ENCODE measurements at places on chromosomes 4 and X. TPM values are rescaled to one million over a fixed set of nuclear protein-coding genes. Genes with fewer than 3 reads are reported as not detected.
A peak's percentile ranks its signal among the peaks of the same experiment; 100 is the strongest.

DNA sequence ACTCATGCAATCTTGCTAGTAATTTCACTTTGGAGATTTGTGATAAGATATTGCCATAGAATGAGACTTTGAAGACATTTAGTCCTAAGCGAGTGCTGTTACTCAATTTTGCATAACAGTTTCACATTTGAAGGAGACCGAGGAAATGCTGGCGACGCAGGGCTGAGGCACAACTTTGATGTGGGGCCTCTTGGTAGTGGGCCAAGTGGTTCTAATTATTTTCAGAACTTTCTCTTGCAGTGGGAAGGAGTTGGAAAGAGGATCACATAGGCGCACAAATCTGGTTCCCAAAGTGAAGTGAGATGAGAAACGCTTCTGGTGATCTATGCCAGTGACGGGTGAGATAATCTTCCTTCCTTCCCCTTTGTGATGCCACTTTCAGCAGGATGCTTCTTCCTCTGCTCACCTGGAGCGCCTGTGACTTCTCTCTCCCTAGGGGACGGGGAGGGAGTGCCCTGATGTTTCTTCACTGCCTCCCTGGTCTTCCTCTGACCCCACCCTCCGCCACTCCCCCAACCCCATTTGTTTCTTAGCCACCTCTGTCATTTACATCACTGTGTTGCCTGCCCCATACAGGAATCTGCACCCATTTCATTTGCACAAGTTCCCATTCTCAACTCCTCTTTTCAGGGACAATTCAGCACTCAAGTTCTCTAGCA lies 138.9 kb upstream of the MID1 start:
- DNase-seq, result peak; percentile 29

DNA sequence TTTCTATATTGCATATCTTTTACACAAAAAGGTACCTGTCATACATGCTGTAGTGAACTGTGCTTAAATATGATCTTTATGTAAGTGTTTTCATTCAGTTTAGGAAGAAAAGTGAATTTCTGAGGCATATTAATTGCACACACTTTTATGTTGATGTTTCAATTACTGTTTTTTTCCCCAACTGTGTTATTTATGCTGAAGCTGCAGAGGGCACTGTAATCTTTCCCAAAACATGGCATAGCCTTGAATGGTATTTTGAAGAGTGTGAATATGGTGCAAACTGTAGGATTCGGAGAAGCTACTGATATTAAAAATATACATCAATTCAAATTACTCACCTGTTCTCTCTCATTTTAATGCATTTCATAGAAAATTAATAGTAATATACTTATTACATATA lies 6.0 kb upstream of the CENPE start:
- peak; percentile 5 for DNase-seq

- no peak for DNase-seq
These were observed 27.8 kb downstream of the NAA11 start for GRCh38 chr4:79298027-79298426.

DNA sequence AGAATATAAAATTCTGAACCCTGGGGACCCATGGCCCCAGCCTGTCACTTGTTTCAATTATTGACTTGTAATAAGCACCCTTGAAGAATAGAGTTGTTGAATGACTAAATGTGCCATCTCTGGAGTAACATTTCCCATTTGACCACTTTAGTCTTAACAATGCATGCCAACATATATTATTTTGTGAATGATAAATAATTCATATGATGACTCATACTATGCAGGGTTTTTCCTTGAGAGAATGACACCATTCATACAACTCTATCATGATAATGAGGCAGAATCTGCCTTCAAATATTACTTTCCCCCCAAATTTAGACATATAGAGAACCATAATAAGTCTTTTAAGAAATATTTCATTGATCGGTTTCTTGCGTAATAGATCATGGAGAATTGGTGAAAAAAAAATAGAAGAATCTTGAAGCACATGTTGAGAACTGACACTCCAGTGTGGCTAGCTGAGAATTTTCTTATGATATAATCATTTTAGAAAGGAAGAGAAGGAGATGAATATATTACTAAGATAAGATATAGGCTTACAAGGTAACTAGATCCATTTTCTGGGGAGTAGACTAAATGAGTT lies 404.5 kb downstream of the GRXCR1 start:
- no peak for DNase-seq

The HNRNPD gene
- total RNA-seq, result 53.6 TPM

Data from muscle of leg (tissue), 16 donors.